ENCODE measurements at places on chromosomes 3 and 15.

GRCh38 chr15:100760357-100760903 lies 119.2 kb upstream of the ALDH1A3 start:
- DNase-seq = no peak

DNA sequence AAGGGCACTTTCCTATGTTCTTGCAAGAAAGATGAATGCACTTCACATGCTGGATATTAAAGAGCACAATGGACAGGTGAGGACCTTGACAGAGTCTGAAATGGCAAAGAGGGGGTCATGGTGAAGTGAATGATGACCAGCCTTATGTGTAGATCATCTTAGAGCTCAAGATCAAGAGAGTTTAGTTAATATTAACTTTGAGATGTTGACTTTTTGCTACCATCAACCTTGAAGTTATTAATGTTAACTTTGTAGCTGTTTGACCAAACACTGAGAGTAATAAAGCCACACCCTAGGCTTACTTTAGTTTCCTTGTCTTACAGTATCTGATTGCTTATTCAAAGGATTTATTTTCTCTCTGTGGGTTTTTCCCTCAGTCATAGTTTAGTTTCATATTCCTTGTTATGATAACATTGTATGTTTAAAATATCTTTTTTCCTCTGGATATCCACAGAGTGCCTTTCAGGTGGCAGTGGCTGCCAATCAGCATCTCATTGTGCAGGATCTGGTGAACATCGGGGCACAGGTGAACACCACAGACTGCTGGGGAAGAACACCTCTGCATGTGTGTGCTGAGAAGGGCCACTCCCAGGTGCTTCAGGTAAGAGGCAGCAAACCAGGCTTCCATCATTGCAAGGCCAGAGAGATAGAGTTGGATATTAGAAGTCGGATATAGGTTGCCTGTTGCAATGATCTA lies 5.4 kb downstream of the NFKBIZ start:
- no peak for DNase-seq

DNA sequence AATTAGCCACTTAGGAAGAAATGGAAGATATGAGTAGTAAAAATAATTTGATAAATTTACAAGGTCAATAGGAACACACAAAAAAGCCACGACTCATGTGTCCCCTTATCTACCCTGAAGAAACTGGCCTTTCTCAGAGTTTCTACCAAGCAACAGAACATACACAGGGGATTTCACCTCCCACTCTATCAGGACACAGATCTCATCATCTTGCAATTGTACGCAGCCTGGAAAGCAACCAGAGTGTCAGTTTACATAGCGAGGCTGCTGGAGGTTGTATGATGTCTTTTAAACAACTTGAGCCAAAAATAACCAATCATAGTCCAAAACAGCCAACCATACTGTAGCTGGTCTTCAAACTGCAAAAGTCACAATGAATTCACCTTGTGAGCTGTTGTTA lies 19.7 kb upstream of the LMOD3 start:
- no peak for DNase-seq

DNA sequence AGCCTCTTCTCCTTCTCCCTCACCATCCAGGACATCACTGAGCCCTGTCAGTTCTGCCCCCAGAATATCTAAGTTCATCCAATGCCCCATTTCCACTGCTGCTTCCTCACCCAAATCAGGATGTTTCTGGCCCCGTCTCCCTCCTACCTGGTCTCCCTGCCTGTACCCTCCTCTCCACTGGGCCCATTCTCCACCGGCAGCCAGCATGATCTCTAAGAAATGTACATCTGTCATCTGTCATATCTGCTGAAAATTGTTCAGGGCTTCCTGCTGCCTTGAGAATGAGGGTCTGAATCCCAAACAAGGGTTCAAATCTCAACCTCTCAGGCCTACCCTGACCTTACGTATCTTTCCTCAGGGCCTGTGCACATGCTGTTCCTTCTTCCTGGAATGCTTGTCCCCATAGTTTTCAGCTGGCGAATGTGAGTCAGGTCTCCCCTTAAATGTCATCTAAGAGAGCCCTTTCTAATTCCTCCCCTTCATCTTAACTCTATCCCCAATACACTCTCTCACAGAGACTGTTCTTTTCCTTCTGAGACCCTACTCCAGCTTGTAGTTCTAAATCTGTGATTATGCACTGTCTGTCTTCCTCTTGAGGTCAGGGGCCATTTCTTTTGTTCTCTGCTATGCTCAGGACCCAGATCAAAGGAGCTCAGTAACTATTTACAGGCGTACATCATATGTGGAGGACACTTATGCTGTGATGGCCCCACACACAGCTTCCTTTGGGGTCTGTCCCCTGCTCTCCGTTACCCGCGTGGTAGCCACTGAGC lies 40.8 kb downstream of the SMAD3 start:
- DNase-seq = no peak

DNA sequence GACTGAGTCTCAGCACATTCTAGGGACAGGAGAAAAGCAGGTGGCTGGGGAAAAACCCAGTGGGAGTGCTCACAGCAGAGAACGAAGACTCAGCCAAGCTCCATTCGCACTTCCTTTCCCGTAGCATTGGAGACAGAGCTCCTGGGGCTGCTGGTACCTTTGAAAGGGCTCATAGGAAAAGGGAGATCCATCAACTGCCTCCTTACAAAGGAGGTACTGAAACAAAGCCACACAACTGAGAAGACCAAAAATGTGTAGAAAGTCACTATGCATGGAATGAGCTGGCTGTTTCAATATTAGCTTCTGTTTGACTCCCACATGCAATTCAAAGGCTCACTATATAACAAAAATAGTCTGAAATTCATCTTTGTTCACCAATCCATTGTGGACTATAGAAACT lies 16.9 kb downstream of the STIMATE start:
- DNase-seq = no peak

DNA sequence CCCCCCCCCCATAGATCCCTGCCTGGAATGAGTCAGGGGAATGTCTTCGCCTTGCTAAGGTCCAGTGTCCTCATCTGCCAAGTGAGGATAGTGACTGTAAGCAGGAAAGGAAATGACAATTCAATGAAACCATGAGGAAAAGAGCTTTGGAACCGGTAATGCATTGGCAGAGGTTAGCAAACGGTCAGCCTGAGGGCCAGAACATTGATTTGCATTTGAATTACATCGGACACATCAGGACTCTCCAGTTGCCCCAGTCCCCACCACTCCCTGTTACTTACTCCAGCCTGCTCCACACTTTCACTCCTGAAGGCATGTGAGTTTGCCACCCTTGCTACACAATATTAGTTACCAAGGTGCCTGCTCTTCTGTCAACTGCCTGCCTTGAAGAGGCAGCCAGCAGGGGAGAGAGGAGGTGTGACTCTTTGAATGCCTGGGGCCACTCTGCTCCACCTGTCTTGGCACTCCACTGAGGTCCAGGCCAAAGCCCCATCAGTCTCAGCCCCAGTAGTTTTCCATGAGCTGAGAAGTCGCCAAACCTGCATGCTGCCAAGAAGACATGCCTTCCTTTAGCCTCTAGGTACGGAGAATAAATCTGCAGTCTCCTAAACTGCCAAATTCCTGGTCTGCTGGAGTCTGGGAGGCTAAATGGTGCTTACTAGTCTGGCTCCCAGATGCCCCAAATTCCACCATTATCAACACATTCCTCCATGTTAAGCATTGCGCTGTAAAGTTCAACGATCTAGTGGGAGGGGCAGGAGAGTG lies 191.7 kb upstream of the TLE3 start:
- no peak for DNase-seq

DNA sequence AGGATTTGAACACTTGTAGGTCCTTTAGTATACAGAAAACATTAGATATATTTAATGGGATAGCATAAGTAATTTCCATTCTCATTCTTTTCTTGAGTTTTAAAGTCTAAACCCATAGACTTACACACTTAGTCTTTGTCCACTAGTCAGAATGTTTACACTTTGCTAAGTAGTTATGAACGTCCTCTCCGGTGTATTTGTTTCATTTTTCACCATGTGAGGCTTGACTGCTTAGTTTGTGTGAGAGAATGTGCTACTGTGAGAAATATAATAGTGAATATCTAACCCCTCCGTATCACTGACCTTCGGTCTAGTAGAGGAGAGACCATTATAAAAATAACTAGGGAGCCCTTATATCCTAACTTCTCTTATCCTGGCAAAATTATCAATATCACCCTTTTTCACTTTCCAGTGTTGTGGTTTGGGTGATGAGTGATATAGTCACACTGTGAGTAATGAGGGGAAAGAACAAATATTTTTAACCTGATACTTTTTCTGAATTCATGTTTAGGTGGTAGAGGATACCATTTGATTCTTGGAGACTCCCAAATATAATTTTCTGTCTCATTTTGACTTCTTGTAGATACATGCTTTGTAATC lies 122.4 kb downstream of the UBE2E2 start:
- no peak for DNase-seq

GRCh38 chr3:146390957-146391356 lies 78.4 kb downstream of the PLSCR2 start:
- no peak for DNase-seq

- DNase-seq = no peak
These were observed 16.1 kb downstream of the TMEM207 start for GRCh38 chr3:190433626-190434025.

DNA sequence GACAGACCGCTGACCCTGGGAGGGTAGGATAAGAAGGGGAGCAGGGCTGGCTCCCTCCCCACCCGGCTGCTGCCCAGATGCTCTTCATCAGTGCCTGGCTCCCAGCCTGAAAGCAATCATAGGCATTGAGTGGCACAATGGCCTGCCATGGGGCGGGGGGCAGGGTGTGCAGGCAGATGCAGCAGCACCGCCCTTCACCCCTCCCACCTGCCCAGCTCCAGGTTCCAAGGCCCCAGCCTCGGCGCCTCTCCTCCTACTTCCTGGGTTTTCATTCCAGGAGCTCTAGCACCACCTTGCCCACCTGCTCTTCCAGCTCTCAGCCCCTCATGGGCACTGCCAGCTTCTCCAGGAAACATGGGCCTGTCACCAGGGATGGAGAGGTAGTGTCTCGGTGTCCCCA lies 101.7 kb downstream of the MEGF11 start:
- DNase-seq = no peak

DNA sequence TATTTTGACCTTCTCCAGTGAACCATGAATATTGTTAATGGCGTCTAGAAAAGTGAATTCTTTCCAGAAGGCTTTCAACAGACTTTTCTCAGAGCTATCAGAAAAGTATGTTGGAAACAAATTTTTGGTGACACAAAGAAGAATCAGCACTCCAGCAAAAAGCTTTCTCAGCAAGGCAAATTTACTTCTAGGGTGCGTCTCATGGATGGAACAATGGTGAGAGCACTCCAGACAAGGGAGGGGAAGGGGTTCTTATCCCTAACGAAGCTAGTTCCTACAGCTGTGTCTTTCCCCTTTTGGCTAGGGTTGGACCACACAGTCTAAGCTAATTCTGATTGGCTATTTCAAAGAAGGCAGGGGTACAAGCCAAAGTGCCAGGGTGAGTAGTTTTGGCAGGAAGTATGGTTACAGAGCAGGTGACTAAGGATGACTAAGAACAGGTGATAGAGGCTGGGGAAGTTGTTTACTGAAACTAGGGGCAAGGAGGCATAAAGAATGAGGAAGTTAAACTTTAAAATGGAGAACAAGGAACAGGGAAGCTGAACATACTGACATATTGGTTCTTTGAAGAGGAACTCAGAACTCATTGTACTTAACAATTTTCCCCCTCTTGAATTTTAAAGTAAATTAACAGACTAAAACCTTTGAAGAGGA lies 959.8 kb downstream of the NAALADL2 start:
- DNase-seq = no peak

DNA sequence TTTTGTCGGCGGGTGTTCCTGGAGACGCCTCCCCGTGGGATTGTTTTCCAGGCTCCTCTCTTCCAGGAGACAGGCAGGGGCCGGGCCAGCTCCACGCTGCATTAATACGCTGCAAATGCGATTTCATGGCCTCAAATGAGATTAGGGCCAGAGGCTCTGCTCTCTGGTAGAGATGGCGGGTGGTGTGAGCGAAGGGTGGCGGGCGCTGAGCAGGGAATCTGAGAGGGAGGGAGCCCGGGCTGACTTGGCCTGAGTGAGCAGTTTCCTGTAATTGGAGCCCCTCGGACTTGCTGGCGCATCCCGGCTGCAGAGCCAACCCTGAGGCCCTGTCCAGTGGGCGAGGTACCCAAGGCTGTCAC lies 7.4 kb upstream of the CCDC33 start:
- no peak for DNase-seq

Measured in activated CD4-positive, alpha-beta T cell treated with anti-CD3 and anti-CD28 coated beads, Interleukin-2, amount 50 U/mL, for 24 hours (primary cell).